ENCODE measurements at places on chromosomes 3 and 15.

DNA sequence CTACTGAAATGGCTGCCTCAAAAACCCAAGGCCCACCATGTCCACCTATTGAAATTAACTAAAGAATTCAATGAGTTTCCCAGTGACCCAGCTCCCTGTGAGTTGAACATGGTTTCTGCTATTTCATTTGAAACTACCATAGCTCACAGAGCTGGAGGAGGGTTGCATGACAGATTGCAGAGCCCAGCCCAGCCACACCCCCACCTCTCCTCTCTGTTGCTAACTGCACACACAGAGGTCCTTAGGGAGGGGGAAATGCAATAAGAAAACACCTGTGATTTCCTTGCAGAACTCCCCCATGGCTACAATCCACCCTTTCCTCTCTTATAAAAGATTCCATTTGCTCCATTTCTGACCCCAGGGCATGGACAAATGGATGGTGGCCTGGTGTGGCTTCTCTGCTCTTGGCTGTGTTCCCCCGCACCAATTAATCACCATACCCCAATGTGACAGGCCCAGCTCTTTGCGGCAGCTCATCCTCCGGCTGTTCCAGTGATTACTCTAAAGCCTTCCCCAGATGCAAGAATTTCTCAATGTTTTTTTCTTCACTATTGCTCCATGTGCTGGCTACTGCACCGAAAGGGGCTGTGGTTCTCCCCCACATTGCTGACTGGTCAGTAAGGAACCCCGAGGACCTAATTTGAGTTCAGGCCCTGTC is 208.4 kb upstream of the KBTBD8 start:
- no peak for DNase-seq

DNA sequence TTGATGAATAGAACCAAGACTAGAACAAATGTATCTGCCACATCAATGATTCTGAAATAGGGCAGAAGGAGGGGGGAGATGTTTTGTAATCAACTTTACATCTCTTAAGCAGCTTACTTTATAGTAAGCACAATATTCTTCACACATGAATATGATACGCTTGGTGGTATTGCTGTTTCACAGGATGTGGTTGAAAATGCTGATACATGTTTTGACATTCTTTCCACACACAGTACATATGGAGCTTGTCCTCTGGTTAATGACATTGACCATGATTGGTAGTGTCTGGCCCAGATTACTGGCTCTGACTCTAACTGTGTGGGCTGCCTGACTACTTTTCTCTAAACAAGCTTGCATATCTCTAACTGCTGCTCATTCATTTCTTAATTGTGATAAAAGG is 168.9 kb downstream of the KLHL25 start:
- DNase-seq: no peak

- DNase-seq: no peak
Measured at GRCh38 chr3:195820901-195821300, 9.2 kb upstream of the MUC4 start.

DNA sequence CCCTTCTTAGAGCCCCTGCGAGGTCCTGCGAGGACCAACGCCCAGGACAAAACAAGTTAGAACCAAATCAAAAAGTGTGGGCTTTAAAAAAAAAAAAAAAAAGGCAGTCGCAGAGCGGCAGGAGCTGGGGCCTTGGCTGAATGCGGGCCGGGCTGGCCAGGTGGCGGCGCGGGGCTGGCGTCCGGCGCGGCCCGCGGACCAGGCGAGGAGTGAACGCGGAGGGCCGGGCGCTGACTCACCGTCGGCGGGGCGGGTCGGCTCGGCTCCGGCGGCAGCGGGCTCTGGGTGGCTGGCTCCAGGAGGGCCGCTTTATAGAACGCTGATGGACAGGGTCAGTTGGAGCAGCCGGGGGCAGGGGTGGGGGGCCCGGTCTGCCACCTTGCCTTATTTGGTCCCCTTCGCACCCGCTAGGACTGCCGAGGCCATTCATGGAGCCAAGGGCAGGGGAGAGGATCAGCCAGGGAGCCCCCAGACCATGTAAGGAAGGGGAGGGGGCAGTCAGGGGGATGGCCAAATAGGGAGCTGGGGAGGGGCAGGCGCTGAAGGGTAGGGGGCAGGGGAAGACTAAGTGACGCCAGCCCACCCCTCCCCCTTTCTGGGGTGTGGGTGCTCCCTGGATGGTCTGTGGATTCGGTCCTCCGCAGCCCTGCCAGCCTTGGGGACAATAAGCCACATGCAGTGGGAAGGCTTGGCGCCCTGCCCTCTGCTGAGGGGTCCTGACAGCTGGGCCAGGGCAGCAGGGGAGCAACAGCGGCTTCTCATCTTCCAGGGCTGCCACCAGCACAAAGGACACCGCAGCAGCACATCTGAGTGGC is at the start of gene ACTC1:
Gene ACTC1 (minus strand): TSS at position 283 of the 815 bp plus-strand sequence. CDS start 741 bp downstream, outside the sequence.
- no peak for DNase-seq

- no peak for DNase-seq
Measured at GRCh38 chr3:135980343-135980742, 14.8 kb downstream of the PPP2R3A start.

DNA sequence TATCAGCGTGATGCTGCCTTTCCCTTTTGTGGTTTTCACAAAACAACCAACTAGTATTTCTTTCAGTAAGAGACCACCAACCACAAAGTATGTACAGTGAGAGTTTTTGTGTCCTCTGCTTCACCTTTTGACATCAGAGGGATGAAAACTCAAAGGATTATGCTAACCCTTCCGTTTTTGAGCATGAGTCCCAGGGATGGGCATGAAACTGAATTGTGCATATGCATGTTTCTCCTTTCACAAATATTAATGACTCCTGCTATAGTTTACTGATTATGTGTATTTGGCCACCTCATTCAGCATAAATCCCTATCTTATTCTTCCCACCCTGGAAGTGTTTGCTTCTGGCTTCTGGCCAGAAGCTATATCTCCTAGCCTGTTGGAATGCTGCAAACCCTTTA is 59.2 kb downstream of the RSRC1 start:
- no peak for DNase-seq

DNA sequence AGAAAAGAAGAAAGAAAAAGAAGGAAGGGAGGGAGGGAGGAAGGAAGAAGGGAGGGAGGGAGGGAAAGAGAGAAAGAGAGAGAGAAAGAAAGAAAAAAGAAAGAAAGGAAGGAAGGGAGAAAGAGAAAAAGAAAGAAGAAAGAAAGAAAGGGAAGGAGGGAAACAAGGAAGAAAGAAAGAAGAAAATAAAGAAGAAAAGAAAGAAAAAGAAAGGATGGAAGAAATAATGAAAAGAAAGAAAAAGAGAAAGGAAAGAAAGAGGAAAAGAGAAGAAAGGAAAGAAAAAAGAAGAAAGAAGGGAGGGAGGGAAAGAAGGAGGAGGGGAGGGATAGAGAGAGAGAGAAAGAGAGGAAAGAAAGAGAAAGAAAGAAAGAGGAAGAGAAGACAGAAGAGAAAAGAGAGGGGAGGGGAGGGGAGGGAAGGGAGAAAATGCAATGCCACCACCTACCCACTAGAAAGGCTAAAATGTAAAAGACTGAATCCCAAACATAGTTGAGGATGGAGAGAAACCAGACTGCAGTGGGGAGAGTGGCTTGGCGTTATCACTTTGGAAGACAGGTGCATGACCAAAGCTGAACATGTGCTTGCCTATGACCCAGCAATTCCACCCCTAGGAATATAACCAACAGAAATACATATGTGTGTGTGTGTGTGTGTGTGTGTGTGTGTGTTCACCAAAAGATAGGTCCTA is 66.9 kb upstream of the KLF13 start:
- DNase-seq: no peak

DNA sequence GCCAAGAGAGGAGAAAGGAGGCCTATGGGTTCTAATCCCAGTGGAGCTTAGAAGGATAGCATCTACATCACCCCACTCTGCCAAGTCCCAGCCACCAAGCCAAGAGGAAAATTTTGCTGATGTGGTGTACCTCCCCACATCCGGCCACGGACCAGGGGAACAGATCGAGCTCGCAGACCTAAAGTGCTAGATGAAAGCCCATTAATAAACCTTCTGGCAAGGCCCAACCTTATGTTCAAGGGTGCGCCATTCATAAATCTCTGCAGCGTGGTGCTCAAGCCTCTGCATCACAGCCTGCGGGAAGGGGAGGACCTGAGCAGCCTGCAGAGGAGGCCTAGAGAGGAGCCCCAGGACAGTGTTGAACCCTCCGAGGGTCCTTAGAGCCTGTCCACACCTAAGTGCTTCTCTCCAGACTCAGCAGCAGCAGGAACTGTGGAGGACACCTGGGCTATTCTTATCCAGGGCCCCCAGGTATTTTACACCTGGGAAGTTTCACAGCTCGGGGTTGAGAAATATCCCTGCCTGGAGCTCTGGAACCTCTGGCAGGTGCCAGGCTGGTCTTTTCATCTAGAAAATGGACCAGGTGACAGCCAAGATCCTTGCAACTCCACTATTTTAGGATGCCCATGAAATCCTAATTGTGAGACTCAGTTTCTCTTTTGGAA is 68.0 kb downstream of the MRPL46 start:
- no peak for DNase-seq

DNA sequence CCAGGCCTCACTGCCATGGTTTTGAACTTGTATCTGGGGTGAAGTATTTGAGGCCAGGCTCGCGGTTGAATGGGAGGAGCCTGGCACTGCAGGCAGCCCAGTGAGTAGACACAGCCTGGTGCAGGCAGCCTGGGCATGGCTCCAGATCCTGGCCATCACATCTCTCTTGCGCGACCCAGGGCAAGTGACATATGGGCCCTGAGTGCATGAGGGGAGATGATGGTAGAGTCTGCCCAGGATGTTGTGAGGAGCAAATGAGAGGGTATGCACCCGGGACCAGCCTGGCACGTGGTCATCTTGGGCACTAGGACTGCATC is 103.5 kb downstream of the TBC1D2B start:
- DNase-seq: no peak

DNA sequence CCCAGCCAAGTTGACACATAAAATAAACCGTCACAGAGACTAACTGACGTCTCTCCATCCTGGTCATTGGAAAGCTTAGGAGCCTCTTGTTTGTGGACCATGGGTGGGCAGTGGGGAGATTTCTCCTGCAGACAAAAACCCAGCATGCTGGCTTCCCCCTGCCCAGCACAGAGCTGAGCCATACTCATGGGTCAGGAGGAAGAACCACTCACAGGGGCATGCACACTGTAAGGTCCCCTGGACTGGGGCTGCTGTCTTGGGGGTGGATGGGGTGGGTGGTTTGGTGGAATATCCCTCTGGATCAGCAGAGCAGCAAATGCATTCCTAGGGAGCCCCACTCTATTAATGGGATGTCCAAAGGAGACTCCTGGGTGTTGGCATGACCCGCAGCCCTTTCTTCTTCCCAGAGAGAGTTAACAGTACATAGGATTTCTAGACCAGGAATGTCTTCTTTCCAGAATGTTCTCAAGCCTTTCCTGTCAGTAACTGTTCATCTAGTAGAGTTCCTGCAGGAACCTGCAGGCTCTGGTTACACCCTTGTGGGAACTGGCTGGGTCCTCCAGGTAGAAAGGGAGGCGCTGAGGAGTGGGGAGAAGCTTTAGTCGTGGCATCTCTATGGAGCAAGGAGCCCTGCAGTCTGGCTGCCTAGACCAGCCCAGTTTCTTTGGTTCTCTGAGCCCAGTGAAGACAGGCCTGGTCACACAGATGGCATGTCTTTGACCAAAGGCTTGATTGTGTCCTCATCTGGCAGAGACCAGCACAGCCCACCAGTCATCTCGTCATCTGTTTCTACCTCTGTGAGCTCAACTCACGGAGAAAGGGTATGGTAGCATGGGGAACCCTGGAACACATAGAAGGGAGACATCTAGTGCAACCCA is 73.4 kb upstream of the PRR23C start:
- no peak for DNase-seq

- DNase-seq: no peak
Measured at GRCh38 chr15:49439678-49440395, 16.8 kb downstream of the FGF7 start.

- no peak for DNase-seq
Measured at GRCh38 chr3:10136426-10137005, 5.1 kb upstream of the VHL start.

GRCh38 chr3:60395173-60395762 is 856.0 kb downstream of the FHIT start:
- DNase-seq: no peak

GRCh38 chr3:179455954-179456353 is 4.7 kb upstream of the GNB4 start:
- no peak for DNase-seq

DNA sequence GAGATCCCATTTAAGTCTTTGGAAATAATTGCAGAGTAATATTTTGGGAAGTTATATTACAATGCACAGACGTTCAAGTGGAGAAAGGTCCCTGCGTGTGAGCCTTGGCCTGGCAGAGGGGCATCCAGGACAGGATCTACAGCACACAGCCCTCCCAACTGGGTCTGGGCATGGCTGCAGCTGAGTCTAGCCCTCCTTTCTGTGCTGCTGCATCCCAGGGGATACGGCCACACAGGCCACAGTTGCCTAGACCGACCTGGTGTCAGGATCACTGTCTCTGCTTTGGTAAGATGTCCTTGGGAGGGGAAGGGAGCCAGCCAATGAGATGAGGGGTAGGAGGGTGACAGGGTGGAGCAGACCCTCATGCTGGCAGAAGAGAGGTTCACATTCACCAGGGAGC is 46.1 kb downstream of the APBA2 start:
- no peak for DNase-seq

- no peak for DNase-seq
Measured at GRCh38 chr3:128195369-128195768, 42.1 kb downstream of the EEFSEC start.

- no peak for DNase-seq
Measured at GRCh38 chr3:87320756-87321626, 44.6 kb upstream of the POU1F1 start.

- DNase-seq: no peak
Measured at GRCh38 chr3:191328383-191328961, 722 bp upstream of the CCDC50 start.

- no peak for DNase-seq
Measured at GRCh38 chr3:129777806-129778205, 115.7 kb downstream of the TMCC1 start.

DNA sequence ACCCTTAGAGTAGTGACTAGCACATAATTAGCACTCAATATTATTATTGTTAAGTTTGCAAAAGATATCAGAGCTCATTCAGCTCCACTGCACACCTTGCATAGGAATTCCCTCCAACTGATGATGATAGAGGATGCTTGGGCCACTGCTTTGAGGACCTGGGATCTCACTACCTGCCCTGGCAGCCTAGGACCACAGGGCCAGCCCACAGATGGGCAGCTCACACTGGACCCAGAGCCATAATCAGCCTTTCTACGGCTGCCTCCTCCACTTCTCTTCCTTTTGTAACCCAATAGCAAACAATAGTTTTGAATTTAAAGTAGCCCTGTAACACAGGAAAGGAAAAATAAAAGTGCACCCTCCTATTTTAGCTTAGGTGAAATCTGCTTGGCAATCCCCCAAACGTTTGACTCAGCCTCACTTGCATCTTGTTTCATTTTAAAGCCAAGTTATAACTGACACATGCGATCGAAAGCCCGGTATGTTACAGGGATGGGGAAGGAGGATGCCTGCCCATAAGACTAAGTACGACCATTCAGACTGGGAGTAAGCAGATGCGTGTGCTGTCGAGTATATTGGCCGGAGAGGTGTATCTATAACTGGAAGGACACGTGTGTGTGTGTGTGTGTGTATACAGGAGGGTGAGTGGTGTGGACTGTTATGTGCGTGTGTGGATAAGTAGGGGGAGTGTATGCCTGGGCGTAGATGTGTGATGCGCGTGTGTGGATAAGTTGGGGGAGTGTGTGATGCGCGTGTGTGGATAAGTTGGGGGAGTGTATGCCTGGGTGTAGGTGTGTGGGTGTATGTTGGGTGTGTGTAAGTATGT is 65.9 kb downstream of the CPN2 start:
- no peak for DNase-seq

Data from activated CD4-positive, CD25-positive, alpha-beta regulatory T cell treated with anti-CD3 and anti-CD28 coated beads, Interleukin-2, amount 50 U/mL, for 16 hours (primary cell).